ENCODE measurements at places on chromosomes 1 and 21.

GRCh38 chr21:16370186-16370585 is 640.4 kb downstream of the USP25 start:
- DNase-seq, result no peak

DNA sequence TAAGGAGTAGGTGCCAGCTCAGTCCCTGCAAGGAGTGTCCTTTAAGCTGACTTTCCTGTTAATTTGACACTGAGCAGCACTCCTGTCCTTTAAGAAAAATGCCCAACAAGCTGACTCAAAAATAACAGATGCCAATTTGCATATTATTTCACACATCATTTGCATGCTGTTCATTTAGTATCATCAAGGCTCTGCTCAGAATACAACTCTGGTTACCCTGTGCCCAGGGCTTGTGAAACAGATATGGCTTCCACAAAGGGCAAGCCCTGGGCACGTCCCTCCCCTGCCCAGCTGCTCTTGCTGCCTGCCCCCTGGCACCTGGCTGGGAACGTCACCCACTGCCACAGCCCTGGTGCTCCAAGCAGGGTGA is 10.3 kb downstream of the KCNN3 start:
- no peak for DNase-seq

DNA sequence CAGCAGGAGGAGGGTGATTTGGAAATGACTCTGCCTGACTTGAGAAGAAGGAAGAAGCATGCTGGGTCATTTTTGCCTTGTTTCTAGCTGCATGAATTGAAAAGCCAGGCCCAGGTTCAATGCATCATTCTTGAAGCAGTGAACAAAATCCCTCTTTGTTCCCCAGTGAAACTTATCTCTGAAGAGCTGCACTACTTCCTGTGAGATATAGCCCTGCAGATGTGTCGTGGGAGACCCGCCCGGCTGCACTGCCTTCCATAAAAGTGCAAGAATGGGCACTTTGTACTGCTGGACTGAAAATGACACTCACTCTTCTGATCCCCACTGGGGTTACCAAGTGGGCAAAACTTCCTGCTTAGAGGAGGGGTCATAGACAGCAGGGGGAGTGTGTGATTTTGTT is 249.2 kb upstream of the NFIA start:
- DNase-seq, result no peak

- DNase-seq, result no peak
Measured at GRCh38 chr1:67604778-67605177, 80.2 kb upstream of the GADD45A start.

GRCh38 chr1:175267716-175268416 is 75.3 kb upstream of the KIAA0040 start:
- no peak for DNase-seq

DNA sequence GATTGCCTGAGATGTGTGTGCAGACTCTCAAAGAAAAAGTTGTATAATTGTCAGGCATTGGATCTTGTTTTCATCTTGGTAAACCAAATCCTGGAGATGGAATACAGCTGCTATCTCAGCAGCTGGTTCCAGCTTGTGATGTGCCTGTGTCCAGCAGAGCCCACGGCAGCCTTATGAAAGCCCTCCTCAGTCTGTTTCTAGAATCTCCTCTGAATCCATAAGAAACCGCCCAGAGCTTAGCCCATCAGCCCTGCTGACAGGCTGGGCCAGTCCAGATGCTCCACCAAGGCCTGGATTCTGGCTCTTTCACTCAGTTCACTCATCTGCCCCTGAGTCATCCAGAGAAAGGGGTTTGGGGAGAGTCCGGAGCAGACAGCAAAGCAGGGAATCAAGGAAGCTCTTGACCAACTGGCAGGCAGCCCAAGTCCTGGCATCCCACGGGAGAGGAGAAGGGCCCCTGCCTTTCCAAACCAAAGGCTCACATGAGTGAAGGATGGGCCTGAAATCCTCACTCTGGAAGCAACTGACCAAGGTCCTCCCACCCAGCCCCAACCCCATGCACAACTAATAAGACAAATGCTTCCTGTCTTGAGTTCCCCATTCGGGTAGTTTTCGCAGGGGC is 45.7 kb downstream of the NAV1 start:
- no peak for DNase-seq

GRCh38 chr1:93448983-93449804 is 1.3 kb downstream of the FNBP1L start:
- no peak for DNase-seq

DNA sequence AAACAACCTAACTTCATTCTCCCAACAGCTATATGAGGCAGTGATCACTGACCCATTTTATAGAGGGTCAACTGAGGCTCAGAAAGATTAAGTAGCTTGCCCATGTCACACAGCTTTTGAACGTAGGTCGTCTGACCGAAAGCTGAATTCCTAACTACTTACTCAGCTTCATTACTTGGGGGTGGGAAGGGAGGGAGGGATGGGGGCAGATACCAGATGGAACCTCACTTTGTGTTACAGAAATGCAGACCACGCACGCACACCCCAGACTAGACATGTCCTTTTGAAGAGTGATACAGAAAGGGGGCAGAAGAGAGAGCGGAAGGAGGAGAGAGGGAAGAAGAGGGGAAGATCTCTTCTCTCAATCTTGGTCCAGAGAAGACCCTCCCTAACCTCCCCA is 2.3 kb downstream of the ADGRB2 start:
- DNase-seq, result no peak

DNA sequence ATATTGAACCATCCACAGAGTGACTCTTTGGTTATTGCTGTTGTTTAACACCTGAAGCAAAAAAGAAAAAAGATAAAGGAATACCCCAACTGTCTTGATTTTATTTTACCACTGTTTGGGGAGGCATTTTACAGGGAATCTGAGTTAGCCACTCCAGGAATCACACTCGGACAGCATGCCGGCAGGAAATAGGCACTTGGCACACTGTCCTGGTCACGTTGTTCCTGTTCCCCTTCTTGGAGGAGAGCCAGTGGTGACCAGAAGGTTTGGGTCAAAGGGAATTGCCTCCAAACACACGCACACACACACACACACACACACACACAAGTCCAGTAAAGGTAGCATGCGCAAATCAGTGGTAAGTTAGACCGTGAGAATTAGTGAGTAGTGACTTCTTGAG is 13.8 kb downstream of the RGS4 start:
- DNase-seq, result no peak

All from activated CD4-positive, alpha-beta T cell treated with anti-CD3 and anti-CD28 coated beads, Interleukin-2, Interleukin-4, amounts not matched to agents 100 ng/mL and 50 ng/mL, durations not matched to agents 16 hours and 8 hours (primary cell).